ENCODE measurements at places on chromosomes 6 and 20.
A peak's percentile ranks its signal among the peaks of the same experiment; 100 is the strongest.

DNA sequence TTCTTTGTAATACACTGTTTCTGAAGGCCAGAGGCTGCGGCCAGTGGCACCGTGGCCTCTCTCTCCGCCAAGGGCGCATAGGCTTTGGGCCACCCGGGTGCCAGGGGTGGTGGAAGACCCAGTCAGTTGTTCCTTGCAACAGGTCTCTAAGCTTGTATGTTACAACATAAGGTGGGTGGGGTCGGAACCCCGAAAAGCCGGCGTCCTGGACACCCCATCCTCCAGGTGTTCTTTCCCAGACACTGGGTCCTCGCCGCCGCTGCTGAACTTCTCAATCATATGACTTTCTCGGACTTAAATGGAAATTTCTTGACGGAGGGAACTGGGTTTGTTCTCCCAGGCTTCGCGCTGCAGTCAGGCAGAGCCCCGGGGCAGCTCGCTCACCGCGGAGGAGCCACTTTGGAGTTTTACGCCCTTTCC, 983 bp upstream of the KCNQ5 start:
- DNase-seq: no peak

DNA sequence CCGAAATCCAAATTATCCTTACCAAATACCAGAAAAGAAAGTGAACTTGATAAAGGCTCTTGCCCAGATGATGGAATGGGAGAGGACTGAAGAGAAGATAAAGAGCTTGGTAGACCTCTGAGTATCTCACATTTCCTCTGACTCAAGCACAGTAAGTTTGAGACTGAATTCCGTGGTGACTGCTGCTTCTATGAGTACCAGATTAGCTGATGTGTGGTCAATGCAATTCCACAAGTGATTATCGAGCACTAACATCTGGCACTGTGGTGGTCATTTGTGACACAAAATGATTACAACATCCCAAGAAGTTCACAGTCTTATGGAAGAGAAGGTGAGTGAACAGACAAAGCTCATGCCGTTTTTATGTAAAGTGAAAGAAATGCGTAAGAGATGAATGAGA, 2.6 kb upstream of the RPS6KA2 start:
- no peak for DNase-seq

DNA sequence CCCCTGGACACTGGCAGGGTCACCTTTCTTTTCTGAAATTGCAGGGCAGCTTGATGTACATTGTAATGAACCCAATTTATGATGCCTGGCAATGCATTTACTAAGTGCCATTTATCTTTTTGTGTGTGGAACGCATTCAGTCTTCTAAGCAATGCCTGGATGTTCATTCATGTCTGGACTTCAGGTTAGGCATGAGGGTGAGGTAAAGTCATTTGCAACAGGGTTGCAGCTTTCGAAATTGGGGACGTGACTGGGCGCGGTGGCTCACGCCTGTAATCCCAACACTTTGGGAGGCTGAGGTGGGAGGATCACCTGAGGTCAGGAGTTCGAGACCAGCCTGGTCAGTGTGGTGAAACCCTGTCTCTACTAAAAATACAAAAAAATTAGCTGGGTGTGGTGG, 134.6 kb downstream of the SOX4 start:
- DNase-seq: no peak

DNA sequence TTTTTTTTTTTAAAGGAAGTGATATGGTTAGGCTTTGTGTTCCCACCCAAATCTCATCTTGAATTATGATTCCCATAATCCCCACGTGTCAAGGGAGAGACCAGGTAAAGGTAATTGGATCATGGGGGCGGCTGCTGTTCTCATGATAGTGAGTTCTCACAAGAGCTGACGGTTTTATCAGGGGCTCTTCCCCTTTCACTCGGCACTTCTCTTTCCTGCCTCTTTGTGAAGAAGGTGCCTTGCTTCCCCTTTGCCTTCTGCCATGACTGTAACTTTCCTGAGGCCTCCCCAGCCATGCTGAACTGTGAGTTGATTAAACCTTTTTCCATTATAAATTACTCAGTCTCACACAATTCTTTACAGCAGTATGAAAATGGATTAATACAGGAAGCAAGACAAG, 64.3 kb downstream of the ZFP64 start:
- no peak for DNase-seq

- no peak for DNase-seq
Observed at GRCh38 chr6:82786248-82786647, 279.4 kb downstream of the UBE3D start.

- no peak for DNase-seq
Observed at GRCh38 chr6:168238159-168238909, 81.2 kb downstream of the DACT2 start.

DNA sequence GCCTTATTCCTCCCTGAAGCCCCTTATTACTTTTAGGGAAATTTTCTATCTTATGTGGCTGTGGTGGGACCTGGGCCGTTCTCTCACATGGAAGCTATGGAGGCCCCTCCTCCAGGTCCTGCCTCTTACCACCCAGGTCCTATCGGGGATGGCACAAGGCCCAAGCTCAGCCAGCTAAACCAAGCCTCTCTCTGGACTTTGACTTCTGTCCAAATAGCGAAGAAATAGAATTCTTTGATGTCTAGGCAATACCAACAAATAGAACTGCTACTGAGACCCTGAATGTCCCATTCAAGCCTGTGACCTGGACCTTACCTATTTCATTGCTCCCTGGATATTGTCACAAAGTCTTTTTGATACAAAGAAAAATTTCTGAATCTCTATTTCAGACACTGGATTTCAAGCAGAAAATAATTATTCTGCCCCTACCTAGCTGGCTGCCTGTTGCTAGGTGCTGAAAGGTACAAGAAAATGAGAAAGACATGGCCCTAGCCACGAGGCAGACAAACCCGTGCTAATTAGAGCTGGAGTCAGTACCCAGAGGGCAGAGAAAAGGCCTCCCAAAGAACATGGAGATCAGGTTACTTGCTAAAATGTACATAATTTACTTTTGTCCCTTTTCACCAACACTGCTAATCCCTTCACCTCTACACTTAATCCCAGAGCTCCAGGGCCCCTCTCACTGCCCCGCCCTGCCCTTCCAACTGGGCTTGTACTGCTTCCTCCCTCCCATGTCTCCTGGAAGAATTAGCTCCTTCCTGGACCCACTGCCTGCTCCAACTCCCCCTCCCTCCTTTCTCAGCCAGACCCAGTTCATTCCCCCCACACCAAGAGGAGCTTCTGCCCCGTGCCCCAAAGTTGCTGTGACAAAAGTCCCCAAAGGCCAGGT, 15.5 kb upstream of the NNAT start:
- no peak for DNase-seq

GRCh38 chr6:140174524-140174923, 800.1 kb upstream of the CITED2 start:
- DNase-seq: no peak

- no peak for DNase-seq
Observed at GRCh38 chr6:4374216-4374615, 238.8 kb upstream of the ECI2 start.

GRCh38 chr20:3390759-3391425, 16.6 kb downstream of the DNAAF9 start:
- DNase-seq: no peak

DNA sequence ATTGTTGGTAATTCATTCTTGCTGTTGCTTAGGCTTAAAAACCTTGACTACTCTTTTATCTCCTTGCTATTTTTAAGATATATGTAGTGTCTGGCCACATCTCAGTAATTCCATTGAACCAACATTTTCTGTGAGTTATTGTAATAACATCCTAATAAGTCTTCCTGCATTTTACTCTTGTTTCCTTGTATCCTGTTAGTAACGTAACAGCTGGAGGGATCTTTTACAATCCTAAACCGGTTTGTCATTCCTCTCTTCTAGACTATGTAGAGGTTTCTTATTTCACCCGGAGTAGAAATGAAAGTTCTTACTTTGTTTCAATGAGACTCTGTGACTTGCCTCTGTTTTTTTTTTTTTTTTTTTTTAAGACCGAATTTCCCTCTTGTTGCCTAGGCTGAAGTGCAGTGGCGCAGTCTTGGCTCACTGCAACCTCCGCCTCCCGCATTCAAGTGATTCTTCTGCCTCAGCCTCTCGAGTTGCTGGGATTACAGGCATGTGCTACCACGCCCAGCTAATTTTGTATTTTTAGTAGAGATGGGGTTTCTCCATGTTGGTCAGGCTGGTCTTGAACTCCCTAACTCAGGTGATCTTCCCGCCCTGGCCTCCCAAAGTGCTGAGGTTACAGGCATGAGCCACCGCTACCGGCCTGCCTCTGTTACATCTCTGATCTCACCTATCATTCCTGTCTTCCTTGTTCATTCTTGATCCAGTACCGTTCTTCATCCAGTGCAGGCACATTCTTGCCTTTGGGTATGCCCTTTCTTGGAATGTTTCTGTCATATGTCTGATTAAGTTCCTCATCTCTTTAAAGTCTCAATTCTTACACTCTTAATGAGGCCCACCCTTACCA, 44.7 kb downstream of the NCOA3 start:
- DNase-seq: no peak

DNA sequence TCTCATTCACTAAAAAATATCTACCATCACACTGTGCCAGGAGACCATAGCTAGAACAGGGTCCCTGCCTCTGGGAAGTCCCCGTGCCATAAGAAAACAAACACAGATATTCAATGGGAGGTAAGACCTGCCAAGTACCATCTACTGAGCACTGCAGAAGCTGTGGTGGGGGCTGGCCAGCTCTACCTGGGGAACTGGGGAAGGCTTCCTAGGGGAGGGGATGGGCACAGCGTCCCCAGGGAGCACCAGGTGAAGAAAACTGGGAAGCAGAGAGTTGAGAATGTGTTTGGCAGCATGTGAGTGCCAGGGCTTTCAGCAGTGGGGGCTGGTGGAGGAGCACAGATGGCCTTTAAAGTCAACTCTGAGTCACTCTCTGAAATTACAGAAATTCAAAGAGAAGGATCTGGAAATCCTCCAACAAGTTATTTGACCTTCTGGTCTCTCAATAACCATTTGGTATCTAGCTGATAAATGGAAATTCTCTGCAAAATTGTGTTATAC, 85.2 kb downstream of the SHLD1 start:
- DNase-seq: no peak

GRCh38 chr6:43771858-43772680, 2.1 kb downstream of the VEGFA start:
- DNase-seq: peak; percentile 63

DNA sequence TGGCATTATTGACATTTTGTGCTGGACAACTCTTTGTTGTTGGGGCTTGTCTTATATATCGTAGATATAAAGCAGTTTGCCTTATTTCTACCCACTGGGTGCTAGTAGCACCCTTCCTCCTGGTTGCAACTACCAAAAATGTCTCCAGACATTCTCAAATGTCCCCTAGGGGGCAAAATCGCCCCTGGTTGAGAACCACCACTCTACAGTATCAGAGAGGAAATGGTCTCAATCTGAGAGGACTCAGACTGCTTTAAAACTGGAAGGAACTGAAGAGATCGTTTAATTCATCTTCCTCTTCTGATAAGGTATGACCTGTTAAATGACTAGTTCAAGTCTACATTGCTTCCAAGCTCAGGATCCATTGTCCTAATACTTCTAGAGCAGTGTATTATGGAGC, 14.9 kb downstream of the SH3BGRL2 start:
- DNase-seq: no peak

- no peak for DNase-seq
Observed at GRCh38 chr20:23507346-23507745, 16.4 kb downstream of the CST8 start.

DNA sequence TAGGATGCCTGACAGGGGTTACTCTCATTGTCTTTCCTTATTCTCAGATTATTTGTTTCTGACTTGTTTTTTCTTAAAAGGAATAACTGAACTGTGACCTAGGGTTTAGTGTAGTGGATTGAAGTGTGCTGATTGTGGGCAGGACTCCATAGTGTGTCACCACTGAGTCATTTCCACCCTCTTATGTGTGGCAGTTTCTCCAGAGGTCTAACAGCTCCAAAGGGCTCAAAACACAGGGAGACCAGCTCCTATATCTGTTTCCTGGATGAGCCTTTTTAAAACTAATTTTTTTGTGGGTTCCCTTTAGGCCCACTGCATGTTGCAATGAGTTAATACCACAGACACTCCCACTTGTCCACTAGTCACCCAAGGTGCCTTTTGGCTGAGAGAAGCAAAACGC, 951.1 kb upstream of the ADGRB3 start:
- DNase-seq: no peak

DNA sequence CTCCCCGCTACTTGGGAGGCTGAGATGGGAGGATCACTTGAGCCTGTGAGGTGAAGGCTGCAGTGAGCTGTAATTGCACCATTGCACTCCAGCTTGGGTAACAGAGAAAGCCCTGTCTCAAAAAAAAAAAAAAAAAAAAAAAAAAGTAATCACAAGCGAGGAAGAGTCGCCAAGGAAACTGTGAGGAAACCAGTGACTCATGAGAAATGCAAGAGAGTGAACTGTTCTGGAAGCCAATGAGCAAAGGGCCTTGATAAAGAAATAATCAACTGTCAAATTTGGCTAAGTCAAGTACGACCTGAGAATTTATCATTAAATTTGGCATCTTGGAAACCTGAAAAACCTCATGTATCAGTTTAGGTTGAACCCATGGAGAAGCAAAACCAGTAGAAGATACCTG, 16.1 kb upstream of the LAMP5 start:
- DNase-seq: no peak

- no peak for DNase-seq
Observed at GRCh38 chr20:11035211-11035610, 361.4 kb upstream of the JAG1 start.

DNA sequence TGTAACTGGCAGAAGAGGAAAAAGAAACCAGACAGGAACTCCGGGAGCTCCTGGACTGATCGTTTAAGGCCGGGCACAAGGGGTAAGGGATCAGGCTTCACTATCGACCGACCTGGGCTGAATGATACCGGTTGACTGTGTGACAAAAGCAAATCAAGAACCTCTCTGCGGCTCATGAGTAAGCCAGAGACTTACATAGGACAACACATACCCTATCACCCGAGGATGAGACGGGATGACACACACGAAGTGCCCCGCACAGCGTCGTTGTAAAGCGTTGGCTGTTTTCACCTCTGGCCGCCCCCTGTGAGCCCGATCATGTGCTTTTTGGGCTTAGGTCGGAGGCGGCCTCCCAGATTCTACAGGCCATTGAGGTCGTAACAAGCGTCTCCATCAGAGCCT, 695 bp upstream of the TGIF2 start:
- peak; percentile 36 for DNase-seq

DNA sequence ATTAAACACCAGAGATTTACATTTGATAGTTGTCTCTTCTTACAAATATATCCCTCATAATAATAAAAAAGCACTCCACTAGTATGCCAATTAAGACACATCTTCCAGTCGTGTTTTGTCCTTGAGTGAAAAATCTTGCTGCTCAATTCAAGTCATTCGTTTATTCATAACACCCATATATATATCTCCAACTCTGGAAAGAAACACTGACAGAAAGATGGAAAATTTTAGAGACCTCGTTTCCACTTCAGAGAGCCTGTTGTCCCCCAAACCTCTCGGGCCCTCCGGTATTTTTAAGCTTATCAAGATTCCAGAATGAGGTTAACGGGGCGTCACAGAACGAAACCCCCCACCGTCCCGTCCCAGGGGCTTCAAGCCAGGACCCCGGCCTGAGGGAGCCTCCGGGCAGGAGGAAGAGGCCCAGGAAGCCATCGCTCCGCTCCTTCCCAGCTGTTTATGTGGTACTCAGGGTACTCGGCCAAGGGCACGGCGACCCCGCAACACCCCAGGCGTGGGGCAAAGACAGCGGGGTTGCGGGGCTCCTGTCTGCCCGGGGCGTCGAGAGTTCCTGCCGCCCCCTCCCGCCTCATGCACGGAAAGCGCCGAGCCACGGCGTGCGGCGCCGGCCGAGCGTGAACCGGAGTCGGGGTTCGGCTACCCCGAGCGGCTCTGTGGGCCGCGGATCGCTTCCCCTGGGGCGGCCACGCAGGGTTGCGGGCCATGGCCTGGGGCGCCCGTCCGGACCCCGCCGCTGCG, 623 bp upstream of the SNX9 start:
- no peak for DNase-seq

GRCh38 chr20:62482146-62482809, 6.5 kb upstream of the GATA5 start:
- no peak for DNase-seq

Data from stimulated activated CD4-positive, alpha-beta T cell treated with anti-CD3 and anti-CD28 coated beads, Interleukin-1b, Interleukin-23, amount 100 ng/mL, for 24 hours (primary cell).